K562 (cell line): ENCODE measurements at places on chromosomes 12 and 14.

- DNase-seq, result no peak
Measured at GRCh38 chr12:33566403-33566802, 126.8 kb upstream of the SYT10 start.

- no peak for DNase-seq
Measured at GRCh38 chr12:42612231-42612613, 22.7 kb upstream of the PRICKLE1 start.

- peak; percentile 46 for DNase-seq
Measured at GRCh38 chr14:105196265-105196960, 15.3 kb upstream of the NUDT14 start.

DNA sequence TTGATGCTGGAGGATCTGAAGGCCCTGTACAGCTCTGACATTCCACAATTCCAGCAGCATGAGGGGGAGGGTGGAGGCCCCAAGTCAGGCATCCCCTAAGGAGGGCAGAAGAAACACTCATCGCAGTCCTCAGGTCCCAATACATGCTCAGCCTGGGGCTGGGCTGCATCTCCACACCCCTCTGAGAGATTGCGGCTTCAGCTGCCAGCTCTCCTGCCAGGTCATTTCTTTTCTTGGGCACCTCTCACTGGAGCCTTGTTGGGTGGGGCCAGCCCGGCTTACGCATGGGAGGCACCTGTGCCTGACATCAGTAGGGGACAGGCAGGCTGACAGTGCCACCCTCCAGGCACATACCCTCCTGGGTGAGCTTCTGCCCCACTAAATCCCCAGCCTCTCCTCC is 89.8 kb downstream of the DICER1 start:
- DNase-seq, result no peak

DNA sequence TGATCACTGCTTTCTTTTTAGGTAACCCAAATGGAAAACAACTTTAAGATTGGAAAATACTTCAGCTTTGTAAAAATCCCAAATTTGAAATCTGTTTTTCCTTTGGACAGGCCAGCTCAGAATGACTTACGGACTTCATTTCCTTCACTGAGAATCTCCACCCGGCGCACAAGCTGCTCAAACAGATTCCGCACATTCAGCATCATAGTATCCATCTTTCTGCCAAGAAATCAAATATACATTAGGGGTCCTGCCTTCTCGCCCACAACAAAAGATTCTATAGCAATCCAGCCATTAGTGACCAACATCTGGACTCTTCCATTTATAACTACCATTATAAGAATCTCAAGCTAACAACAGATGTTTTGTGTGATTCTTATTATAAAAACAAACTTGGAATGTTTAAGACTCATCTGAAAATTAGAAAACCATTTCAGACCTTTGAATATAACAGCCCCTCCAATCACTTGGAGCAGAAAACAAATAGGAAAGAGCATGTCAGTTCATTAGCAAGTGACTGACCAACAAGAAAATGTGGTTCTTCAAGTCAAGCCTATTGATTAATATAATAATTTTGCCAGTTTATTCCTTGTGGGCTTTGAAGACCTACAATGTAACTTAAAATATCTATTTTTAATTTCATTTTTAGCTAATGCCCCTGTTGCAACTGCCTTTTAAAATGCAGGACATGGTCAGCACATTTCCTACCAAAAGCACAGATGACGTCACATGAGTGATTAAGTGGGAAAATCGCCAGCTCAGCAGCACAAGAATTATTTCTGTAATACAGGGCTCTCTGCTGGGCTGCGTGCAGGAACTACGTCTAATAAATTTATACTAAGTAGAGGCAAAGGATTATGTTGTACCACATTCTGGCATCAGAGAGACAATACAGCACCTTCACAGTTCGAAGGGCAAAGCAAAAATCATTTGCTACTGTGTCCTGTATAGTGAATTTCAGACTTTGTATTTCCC is 8.5 kb downstream of the RACGAP1 start:
- DNase-seq, result no peak

DNA sequence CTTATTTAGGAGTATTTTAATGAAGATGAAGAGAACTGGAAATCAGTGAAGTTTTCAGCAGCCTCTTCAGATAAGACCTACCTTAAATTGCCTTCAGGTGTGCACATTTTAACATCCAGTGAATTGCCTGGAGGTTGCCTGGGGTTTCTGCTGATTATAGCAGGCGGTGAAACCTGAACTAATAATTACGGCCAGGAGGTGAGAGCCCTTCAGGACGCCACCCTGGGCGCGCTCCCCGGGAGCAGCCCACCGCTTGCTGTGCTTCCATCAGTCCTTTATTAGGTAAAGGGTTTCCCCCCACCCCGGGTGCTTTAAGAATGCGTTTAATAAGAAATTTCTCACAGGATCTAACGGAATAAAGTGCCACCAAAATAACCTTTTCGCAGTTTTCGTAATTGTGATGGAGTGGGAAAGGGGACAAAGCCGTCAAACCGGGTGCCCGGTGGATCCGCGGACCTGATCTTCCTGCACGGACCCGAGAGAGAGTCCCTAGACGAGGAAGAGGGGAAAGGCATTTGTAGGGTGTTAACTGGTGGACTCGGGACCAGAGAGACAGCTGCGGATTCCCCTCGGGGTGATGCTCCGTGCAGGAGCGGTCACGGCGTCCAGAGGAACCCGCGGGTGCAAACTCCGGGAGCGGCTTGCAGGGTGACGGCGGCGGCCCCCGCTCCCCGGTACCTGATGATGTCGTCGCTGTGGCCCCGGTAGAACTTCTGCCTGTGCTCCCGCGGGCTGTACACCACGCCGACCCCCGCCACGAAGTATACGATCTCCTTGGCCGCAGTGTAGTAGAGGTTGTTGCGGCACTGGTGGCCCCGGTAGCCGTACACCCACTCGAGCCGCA is 902 bp downstream of the EML5 start:
- no peak for DNase-seq
